T-helper 2 cell treated with Interferon-gamma antibody and Interleukin-4, amounts not matched to agents 5 μg/mL and 100 μg/mL, for 36 hours (primary cell): ENCODE measurements at places on chromosomes 3 and 15.

GRCh38 chr3:17469954-17470353 is 272.5 kb downstream of the TBC1D5 start:
- no peak for DNase-seq

DNA sequence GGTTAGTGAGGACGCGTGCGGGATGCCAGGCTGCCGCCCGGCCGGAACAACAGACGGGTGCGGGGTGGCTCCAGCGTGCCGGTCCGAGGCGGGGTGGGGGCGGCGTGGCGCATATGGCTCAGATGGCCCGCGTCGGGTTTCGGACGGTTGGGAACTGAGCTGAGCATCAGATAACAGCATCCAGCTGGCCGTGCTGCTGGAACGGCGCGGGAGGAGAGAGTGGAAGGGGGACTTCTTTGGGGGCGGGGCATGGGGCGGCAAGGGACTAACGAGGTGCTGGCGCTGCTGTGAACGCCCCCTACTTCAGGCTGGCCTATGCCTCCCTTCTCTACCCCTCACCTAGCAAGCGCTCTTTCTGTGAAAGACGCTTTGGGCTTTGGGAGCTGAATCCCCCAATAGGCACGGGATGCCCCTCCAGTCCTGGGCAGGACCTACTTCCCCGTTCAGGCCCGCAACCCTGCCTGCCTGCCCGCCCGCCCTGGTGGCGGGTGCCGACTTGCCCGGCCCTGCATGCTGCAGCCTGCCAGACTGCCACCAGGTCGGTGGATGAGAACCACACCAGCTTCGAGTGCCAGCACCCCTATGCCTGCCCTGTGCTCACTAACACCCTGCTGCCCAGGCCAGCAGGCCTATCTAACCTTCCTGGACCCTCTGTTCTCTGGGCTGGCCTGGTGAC is 542 bp downstream of the INKA1 start:
- DNase-seq: no peak

GRCh38 chr3:152738656-152739055 is 96.3 kb upstream of the P2RY1 start:
- DNase-seq: no peak

DNA sequence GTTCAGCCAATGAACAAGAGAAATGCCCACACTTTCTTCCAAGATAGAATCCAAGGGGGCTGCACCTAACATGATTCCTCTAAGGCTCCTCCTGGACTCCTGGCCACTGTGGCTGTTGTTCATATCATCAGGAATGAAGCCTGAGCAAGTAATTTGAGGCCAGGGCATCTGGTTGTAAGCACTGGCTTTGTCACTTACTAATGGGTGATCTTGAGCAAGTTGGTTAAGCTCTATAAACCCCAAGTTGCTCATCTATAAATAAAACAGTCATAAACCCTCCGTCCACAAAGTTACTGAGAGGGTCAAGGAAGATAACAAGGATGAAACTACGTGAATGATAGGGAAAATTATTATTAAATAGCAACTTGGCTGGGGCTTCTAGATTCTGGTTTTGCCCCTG is 58.3 kb downstream of the CDC25A start:
- no peak for DNase-seq

- DNase-seq: no peak
Observed at GRCh38 chr3:119211193-119211592, 29.5 kb downstream of the B4GALT4 start.

DNA sequence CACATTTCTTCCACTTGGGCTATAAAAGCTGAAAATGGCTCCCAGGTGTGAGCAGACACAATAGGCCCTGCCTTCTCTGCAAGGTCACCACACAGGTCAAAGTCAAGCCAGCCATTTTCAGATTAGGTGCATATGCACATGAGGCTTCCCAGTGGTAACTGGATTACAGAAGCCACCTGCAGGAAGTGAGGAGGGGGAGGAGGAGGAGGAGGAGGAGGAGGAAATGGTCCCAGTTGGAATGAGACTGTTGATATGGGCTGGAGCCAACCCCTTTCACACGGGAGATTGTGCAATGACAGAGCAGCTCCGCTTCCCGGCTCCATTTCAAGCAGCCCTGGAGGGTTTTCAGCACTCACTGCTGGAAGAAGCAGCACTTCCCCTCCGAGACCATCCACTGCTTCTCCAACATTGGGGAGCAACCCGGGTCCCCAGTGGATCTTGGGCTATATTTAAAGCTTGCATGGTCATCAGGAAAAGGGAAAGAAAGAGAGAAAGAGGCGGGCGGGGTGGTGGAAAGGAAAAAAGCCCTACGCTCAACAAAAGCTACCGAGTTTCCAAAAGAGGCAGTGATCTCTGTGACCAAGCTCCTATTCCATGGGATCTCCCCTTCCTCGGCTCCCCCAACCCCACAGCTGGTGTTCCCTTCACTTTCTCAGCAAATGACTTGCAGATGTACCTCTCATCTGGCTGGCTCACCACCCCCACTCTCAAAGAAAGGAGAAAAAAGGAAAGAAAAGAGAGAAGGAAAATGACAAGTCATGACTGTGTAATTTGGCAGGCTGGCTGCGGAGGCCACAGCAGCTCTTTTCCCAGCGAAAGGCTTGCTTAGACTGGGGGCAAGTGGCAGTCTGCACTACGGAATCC is 58.3 kb downstream of the LRIG1 start:
- no peak for DNase-seq

- DNase-seq: no peak
Observed at GRCh38 chr15:98277602-98278001, 317.1 kb downstream of the ARRDC4 start.
